ENCODE measurements at places on chromosomes 11 and 22.

- DNase-seq = no peak
These were observed 11.9 kb upstream of the PRG2 start for GRCh38 chr11:57402188-57403002.

GRCh38 chr22:31046539-31047226 lies 34.4 kb upstream of the SMTN start:
- DNase-seq = no peak

DNA sequence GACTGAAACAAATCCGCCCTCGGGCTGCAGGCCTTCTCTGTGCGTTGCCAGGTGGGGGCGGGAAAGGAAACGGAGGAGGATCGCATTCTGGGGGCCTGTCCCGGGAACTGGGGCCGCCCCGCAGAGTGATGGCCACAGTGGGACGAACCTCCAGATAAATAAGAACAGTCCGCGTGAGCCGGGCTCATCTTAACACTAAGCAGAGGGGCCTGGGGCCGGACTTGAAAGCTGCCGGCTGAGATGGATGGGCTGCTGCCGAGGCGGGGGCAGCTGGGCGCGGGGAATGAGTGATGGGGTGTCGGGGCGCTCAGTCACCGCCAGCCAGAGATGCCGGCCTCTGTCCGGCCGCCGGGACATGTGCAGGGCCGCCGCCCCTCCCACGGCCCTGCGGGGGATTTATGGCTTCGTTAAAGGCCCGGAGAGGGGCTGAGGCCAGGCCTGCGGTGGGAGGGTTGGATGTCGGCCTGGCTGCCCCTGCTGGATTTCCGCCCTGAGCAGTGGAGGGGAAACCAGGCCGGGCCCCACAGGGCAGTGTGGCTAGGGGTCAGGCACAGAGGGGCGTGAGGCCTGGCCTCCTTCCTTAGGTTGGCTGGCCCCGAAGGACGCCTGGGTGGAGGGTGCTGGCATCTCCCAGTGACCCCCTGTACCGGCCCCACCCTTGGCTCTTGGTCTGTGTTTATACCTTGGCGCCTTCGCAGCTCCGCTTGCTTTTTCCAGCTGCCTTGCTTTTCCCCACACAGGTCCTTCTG lies 45.3 kb upstream of the CD82 start:
- DNase-seq = no peak

GRCh38 chr22:46256358-46256958 lies 6.4 kb upstream of the CDPF1 start:
- no peak for DNase-seq

Measured in stimulated activated CD8-positive, alpha-beta memory T cell treated with anti-CD3 and anti-CD28 coated beads, Interleukin-15, amount 100 ng/mL, for 48 hours (primary cell).